Fibroblast of the aortic adventitia (primary cell): ENCODE measurements at places on chromosomes 2 and 18. TPM values are rescaled to one million over a fixed set of nuclear protein-coding genes. Genes with fewer than 3 reads are reported as not detected.
A peak's percentile ranks its signal among the peaks of the same experiment; 100 is the strongest.

DNA sequence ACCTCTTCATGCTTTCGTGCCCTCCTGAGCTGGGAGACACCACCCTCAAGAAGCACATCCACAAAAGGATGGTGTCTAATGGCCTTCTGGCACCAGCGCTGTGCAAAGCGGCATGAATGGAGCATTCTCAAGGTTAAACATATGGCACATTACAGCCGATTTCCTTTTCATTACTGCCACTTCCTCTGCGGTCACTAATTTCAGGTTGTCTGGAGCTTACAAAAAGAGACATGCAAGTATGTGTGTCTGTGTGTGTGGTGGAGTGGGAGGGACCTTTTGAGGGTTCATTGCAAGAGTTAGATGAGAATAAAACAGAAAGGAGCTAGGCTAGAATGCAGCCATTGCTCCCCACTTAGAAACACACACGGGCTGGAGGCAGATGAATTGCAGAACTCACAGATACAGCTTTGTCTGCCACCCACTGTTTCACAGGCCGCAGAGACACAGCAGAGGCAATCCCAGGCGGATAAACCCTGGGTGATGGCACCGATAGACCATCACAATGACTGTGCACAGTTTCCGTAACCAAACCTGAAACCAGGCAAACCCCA, 76.0 kb downstream of the TGIF1 start:
- DNase-seq: no peak

- no peak for DNase-seq
Observed at GRCh38 chr18:46268671-46269070, 164.5 kb downstream of the HAUS1 start.

GRCh38 chr2:224029876-224030275, 9.2 kb downstream of the SERPINE2 start:
- no peak for DNase-seq

DNA sequence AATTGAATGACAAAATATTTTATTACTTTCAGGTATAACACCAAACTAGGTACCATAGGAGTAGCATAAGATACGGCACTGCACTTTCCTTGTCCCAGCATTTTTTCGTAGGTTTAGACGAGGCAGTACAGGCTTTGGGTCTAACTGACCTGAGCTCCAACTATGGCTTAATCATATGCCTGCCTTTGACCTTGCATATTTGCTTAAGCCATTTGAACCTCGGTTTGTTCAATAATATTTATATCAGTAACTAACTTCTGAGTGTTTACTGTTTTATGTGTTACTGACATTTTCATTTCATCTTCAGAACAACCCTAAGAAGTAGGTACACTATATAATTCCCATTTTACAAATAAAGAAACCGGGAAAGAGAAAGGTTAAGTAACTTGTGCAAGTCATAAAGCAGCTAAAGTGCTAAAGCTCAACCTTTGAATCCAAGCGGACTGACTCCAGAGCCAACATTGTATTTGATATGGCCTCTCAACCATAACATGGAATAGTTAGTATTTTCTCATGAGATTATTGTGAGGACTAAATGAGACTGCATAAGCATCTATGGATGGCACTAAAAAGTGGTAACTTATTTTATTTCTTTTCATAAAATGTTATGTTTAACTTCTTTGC, 104.0 kb downstream of the R3HDM1 start:
- DNase-seq: no peak

GRCh38 chr2:101983486-101983885, 8.3 kb upstream of the IL1R2 start:
- peak; percentile 37 for DNase-seq

GRCh38 chr18:24553571-24554285, 93.3 kb downstream of the HRH4 start:
- DNase-seq: no peak

GRCh38 chr18:70577023-70577420, 288.2 kb downstream of the SOCS6 start:
- DNase-seq: no peak

DNA sequence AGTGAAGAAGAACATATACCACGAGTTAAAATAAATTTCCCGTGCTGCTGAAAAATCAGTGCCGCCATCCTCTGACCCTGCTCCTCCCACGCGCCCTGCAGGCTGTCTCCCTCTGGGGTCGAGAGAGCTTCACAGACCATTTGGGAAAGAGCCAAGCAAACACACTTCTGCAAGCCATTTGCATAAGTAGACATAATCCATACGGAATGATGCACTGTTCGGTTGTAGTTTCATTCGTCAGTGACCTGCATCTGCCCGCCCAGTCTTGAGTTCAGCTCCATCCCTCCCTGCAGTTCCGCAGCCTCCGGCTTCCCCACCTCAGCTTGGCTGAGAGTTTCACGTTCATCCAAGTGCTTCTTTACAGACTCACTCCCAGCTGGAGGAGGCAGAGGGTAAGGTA, 69.6 kb downstream of the TRAPPC12 start:
- no peak for DNase-seq

DNA sequence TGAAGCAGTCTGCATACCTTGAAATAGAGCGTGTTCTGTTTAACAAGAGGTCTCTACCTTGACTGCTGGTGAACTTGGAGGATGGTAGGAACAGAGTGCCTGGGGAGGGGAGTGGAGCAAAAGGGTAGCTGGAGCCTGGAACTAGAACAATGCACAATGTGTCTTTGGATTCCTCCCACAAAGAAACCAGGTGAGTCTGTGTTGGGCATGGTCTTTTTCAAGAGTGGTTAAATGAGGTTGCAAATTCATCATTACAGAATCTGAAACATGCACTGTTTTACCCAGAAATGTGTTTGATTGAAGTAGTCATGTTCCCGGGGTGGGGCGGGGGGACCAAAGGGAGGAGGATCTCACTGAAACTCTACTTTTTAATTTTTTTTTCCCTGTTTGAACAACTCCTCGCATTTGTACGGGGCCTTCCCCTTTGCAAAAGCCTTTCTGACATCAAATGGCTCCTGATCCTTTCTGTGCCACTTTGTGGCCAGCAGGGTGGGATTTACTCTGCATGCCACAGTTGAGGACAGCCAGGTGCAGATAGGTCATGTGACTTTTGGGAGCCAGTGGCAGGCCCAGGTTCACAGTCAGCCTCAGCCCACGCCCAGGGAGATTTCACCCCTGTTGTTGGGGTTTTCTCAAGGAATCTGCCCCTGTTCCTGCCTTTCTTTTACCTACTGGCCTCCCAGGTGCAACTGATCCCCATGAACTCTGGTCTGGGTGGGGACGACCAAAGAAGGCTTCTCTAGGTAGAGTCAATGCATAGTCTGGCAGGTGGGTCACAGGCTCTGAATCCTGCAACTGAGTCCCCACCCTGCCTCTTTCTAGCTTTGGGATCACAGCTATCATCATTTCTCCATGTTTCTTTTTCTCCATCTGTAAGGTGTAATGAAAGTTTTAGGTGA, 28.2 kb downstream of the MYCN start:
- no peak for DNase-seq

GRCh38 chr2:104944495-104944894, 90.6 kb downstream of the POU3F3 start:
- DNase-seq: peak; percentile 1

DNA sequence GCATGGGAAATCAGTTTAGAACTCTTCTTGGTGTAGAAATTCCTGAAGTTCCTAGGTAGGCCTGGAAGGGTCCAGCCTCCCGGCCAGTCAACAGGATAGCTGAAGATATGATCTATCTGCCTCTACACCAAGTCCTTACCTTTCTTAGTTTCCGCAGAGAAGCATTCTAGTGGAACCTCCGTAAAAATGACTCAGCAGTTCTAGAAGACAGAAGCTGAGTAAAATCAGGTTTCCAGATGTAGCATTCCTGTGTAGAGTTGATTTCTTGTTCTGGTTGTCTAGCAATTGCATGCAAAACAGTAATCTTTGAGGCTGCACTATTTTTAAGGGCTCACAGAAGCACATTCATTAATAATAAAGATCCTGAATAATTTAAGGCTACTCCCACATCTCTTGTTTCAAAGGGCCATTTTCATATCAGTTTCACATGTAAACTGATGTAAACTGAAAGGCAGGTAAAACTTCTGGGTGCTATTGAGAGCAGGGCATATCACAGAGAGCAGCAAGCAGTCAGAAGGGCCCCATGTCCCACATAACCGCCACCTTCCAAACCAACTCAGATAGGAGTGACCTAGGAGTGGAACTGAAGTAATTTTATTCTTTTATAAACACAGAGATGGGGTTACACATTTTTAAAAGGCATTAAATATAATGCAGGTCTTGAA, 3.2 kb upstream of the DYTN start:
- DNase-seq: no peak

GRCh38 chr2:84126530-84126929, 332.6 kb downstream of the SUCLG1 start:
- DNase-seq: no peak

DNA sequence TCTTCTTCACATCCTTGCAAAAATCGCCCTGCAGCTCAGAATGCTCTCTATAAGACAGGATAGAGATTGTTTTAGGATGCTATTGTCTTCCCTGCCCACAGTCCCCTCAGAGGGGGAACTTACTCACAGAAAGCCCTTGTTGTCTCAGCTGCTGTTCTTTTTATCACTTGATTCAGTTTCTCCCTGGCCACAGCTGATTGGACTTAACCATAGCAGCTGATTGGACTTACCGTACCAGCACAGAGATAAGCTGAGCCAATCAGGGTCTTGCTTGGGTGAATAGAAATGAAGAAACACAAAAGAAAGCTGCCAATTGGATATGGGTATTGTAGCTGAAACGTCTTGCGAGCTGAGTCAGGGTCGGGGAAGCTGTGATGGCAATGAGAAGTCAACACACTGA, 194.2 kb upstream of the MEX3C start:
- DNase-seq: no peak

- no peak for DNase-seq
Observed at GRCh38 chr2:155218292-155218924, 519.9 kb downstream of the KCNJ3 start.

Gene SALL3
- not detected in 2 replicates for total RNA-seq

Gene CNTNAP5
- under 0.01 TPM in 1 of 2 replicates, not detected in the other for total RNA-seq

Gene PRKAG3
- total RNA-seq: 0.18 and 0.41 TPM in 2 replicates

Gene ATP8B1
- total RNA-seq: 11.2 and 80.4 TPM in 2 replicates

Gene TNS1
- total RNA-seq: 54.5 and 116 TPM in 2 replicates

Gene INPP5D
- total RNA-seq: 0.54 and 0.98 TPM in 2 replicates

Gene RBKS
- total RNA-seq: 1.3 and 1.4 TPM in 2 replicates
